ENCODE measurements at places on chromosomes 12 and 14. TPM values are rescaled to one million over a fixed set of nuclear protein-coding genes. Genes with fewer than 3 reads are reported as not detected.
A peak's percentile ranks its signal among the peaks of the same experiment; 100 is the strongest.

Gene TPPP2
- total RNA-seq: not detected

GRCh38 chr14:45252366-45253069 is 484 bp downstream of the MIS18BP1 start:
- DNase-seq: peak; percentile 28

DNA sequence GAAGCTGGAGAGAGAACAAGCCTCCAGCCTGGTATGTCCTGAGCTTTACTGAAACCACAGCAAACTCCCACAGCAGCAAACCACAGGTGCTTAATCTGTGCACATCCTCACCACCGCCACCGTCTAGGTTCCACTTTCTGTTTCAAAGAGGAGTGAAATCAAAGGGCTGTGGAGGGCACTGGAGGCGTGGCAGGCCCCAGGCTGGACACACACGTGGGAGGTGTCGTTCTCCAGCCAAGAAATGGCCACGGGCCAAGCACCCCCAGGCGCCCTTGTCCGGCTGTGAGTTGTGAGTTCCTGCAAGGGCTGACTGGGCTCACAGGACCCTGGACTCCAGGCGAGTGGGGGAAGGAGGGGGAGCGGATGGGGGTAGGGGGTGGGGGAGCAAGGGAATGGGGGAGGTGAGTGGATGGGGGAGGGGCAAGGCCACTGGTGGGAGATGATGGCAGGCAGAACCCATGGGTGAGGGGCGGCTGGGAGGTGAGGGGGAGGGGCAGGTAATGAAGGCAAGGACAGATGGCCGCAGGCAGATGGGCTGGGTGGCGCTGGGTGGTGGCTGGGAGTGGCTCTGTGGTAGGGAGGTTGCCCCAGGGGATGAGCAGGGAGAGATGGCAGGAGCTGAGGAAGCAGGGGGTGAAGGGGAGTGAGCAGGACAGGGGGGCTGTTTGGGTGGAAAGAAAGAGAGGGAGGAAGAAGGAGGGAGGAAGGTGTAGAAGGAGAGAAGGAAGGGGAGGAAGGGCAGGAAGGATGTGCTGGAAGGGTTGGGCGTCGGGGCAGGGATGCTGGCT is 86.7 kb downstream of the NCOR2 start:
- DNase-seq: peak; percentile 72

DNA sequence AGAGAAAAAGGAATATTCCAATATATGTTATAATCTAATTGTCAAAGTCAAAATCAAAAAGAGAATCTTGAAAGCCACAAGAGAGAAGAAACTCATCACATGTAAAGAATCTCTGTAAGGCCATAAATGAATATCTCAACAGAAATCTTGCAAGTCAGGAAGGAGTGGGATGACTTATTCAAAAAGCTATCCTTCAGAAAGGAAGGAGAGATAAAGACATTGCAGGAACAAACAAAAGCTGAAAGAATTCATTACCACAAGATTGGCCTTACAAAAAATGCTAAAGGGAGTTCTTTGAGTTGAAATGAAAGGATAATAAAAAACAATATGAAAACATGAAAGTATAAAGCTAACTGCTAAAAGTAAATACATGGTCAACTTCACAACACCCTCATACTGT is 286.8 kb downstream of the LRIG3 start:
- no peak for DNase-seq
